ENCODE measurements at places on chromosomes 7 and 10. TPM values are rescaled to one million over a fixed set of nuclear protein-coding genes. Genes with fewer than 3 reads are reported as not detected.

DNA sequence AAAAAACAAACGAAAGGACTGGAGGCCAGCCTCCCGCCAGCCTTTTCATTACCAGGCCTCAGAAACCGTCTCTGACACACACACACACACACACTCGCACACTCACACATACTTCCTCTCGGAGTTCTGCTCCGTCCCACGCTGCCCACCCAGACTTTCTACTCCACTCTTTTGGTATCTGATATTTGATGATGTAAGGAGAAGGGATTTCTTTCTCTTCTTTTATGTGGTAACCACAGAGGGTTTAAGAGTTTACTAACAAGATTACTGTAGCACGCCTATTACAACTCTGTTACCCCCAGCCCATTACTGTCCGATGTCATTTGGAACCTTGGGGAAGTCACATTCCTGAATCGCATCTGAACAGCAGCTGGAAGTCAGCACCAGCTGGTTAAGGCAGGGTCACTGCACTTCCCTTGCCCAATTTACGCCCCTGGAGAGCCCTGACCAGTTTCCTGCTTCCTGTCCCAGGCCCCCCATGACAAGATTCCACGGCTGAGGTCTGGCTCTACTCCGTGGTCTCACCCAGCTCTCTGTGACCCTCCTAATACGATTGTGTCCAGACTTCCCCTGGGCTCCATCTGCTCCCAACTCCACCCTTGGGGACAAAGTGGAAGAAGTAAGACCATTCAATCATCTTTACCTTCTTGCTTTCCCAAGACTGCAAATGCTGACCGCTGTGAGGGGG, 1.1 kb downstream of the DENND2A start:
- H3K27me3 ChIP-seq, result peaks cover 21% of the 10 kb centered on the region
- no peaks in the 10 kb centered on the region for H3K36me3 ChIP-seq
- no peaks in the 10 kb centered on the region for H3K4me1 ChIP-seq
- peak overlapping the region; percentile 68 for H3K4me3 ChIP-seq

GRCh38 chr7:142880876-142881505, 4.6 kb downstream of the TRPV6 start:
- H3K4me3 ChIP-seq, result no peak overlapping the region
- no peaks in the 10 kb centered on the region for H3K36me3 ChIP-seq
- no peak overlapping the region for H3K27ac ChIP-seq
- no peak for DNase-seq

The STARD3NL gene
- 16.3 TPM for total RNA-seq

The ARHGEF5 gene
- total RNA-seq, result 0.30 TPM

DNA sequence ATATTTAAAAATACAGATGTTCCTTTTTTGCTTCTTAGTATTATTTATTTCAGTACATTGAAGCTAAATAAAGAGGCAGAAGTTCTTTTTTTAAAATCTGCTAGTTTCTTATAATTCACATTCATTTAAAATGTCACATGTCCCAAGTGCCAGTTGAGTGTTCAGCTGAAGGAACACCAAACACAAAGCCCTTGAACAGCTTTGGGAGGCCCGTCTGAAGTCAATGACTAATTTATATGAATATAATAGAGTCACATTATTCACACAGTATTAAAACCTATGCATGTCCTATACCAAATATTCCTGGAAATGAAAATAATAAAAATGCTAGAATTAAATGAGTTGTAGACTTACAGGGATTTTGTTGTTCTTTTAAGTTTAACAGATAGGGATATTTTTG, 70.3 kb downstream of the GNAI1 start:
- no peaks in the 10 kb centered on the region for H3K27me3 ChIP-seq
- no peaks in the 10 kb centered on the region for H3K4me1 ChIP-seq
- no peak for DNase-seq
- no peak overlapping the region for H3K4me3 ChIP-seq
- peaks cover 11% of the 10 kb centered on the region for H3K36me3 ChIP-seq

DNA sequence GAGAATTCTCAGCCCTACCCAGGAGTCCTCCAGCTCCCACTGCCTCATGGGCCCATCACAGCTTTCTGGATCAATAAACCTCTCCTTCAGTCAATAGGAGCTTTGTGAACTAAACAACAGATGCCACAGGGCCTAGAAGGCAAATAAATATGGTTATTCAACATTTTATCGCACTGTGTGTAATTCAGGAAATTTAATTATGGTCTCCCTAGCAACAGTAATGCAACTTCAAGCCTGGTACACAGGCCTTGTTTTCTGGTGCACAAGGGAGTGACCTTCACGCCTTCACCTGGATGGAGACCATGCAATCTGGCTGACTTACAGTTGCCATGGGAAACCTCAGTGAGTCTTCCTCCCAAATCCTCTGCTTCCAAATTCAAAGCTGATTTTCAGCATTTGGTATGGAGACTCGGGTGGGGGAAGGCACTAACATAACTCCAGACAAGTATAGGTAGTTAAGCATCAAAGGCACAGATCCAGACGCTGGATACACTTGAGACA, 441.0 kb upstream of the NPVF start:
- no peak for DNase-seq
- H3K36me3 ChIP-seq, result no peaks in the 10 kb centered on the region
- H3K4me3 ChIP-seq, result no peak overlapping the region
- no peaks in the 10 kb centered on the region for H3K27me3 ChIP-seq

The HTR7 gene
- 1.3 TPM for total RNA-seq

The ZNF853 gene
- 10.4 TPM for total RNA-seq

- H3K27me3 ChIP-seq, result no peaks in the 10 kb centered on the region
- no peak for DNase-seq
- no peaks in the 10 kb centered on the region for H3K36me3 ChIP-seq
- H3K4me1 ChIP-seq, result no peaks in the 10 kb centered on the region
- no peak overlapping the region for H3K27ac ChIP-seq
These were observed 551.2 kb upstream of the ANKRD30A start for GRCh38 chr10:36574207-36574606.

The MINDY4 gene
- 1.5 TPM for total RNA-seq

DNA sequence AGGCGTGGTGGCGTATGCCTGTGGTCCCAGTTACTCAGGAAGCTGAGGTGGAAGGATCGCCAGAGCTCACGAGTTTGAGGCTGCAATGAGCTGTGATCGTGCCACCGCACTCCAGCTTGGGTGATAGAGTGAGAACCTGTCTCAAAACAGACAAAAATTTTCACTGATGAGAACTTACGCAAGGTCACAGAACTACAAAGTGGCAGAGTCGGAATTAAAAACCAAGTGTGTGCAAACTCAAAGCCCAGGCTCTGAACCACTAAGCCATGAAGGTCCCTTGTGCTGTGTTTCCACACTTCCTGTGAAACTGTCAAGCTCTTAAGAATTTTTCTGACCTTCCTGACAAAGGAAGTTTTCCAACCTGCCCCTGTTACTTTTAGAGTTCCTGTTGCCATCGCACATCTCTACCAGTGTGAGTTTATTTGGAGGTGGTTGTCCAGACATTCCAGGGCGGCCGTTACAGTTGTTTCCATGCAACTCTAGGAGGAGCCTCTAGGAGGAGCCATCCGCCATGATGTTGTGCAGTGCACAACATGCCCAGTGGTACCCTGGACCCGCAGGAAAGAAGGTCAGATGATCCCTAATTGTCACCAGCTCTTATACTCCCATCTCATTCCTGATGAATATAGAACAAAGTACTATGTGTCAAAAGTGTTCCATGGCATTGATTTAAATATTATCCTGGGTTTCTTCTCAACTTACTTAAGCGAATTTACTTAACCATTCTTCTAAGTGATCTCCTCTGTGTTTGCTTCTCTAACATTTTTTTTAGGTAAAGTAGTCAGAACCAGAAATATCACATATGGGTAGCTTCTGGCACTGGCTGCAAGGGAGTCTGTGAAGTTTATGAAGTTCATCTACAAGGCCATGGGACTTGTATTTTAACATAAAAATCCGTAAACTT, 49.0 kb upstream of the LYZL1 start:
- H3K27me3 ChIP-seq, result no peaks in the 10 kb centered on the region
- DNase-seq, result no peak
- no peaks in the 10 kb centered on the region for H3K4me1 ChIP-seq
- H3K36me3 ChIP-seq, result no peaks in the 10 kb centered on the region

The GIMAP6 gene
- 10.3 TPM for total RNA-seq

The MMRN2 gene
- 29.0 TPM for total RNA-seq

The LLCFC1 gene
- not detected for total RNA-seq

DNA sequence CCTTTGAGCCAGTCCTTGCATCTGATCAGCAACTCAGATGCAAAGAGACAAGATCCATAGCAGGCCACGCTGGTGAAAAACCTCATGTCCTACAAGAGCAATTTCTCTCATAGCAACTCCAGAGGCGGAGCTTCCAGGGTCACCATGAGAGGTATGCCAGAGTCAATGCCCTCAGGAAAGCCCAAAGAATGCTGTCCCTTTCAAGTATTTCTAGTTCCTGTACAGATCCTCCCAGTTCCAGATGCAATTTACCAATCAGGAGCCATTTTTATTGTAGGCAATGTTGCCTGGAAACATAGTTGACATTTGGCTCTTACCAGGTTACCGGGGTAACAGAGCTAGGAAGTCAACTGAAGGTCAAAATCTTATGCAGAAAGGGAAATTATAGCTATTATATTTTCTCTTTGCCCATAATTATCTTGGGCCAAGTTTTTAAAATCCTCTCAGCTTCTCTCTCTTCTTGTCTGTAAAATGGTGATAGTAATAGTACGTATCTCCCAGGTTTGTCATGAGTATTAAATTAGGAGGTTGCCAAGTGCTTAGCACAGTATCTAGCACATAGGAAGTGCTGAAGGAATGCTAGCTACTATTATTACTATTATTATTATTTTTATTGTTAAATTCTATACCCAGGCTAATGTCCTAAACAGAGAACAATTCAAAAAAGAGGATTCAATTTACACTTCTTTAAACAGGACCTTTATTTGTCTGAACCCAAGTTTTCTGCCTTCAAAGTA, 46.3 kb upstream of the TM9SF3 start:
- H3K27me3 ChIP-seq, result no peaks in the 10 kb centered on the region
- no peaks in the 10 kb centered on the region for H3K4me1 ChIP-seq
- no peaks in the 10 kb centered on the region for H3K36me3 ChIP-seq
- no peak for DNase-seq
- H3K4me3 ChIP-seq, result no peak overlapping the region

DNA sequence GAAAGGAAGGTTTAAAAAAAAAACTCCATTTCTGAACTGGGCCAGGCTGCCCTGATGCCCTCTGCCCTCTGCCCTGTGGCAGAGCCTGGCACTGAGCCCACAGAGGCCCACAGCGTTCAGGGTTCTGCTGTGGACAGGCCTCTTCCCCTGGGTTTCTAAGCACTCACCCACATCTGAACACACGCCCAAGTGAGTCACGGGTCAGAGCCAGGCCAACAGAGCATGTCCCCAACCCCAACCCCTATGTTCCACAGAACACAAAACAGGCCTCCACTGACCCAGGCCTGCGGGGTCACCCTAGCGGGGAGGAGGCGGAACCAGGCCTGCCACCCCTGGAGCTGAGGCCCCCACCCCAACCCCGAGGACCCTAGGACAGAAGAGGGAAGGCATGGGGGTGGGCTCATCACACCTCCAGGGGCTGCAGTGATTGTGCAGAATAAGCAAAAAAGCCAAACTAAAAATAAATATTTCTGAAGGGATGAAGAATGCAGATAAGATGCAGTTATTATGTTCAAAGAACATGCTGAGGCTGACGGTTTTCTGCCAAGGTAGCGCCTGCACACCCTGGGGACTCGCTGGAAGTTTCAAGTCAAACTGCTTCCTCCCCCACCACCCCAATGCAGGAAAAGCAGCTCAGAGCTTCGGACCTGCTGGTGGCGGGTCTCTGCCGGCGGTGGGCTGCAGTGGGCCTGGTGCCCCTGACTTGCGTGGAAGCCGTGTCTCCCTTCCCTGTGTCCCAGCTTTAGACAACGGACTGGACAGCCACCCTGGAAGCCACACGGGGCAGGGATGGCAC, 5.4 kb downstream of the WDR86 start:
- H3K36me3 ChIP-seq, result no peaks in the 10 kb centered on the region
- no peaks in the 10 kb centered on the region for H3K4me1 ChIP-seq
- H3K27ac ChIP-seq, result no peak overlapping the region
- peaks cover 20% of the 10 kb centered on the region for H3K27me3 ChIP-seq

DNA sequence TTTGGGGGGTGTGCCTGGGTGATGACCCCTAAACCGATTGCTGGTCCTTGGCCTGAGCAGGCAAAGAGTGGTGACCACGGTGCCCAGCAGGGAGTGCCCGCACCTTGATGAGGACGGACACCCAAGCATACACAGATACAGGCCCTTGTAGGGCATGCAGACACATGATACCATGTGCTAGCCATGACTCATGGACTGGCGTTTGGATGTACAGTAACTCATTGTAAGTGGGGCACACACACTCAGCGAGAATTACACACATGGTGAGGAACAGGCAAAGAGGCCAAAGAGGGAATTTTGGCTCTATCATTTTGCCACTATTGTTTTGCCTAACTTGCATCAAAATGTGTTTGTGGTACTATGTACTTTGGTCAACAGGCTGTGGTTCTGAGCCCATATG, 24.1 kb downstream of the KAZALD1 start:
- no peak overlapping the region for H3K4me3 ChIP-seq
- no peak for DNase-seq
- no peaks in the 10 kb centered on the region for H3K36me3 ChIP-seq
- no peak overlapping the region for H3K27ac ChIP-seq
- H3K27me3 ChIP-seq, result peaks cover 62% of the 10 kb centered on the region
- H3K4me1 ChIP-seq, result no peaks in the 10 kb centered on the region

The MARVELD1 gene
- total RNA-seq, result 3.2 TPM

- H3K4me1 ChIP-seq, result no peaks in the 10 kb centered on the region
- no peaks in the 10 kb centered on the region for H3K27me3 ChIP-seq
- peaks cover 2% of the 10 kb centered on the region for H3K36me3 ChIP-seq
- DNase-seq, result no peak
- H3K27ac ChIP-seq, result no peak overlapping the region
These were observed 30.2 kb downstream of the FRA10AC1 start for GRCh38 chr10:93672022-93672678.

DNA sequence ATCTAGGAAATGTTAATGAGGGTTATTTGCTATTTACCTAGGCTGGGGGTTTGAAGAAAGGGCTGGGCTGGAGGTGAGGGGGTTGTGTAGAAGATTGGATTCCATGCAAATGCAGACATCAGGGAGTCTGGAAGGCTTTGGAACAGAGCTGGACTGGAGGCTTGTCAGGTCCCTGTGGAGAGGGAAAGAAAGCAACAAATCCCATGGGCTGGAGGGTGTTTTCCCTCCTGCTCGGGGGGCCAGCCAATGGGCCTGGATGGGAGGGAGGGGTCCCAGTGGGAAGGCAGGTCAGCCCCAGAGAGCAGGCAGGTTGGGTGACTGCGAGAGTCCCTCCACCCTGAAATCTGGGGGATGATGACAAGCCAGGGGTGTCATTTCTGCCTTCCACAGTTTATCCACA, 431.8 kb downstream of the RPS24 start:
- DNase-seq, result no peak
- no peak overlapping the region for H3K27ac ChIP-seq
- no peaks in the 10 kb centered on the region for H3K36me3 ChIP-seq
- no peak overlapping the region for H3K4me3 ChIP-seq

The EPHB4 gene
- total RNA-seq, result 11.4 TPM
